ENCODE measurements at places on chromosomes 3 and 15.
A peak's percentile ranks its signal among the peaks of the same experiment; 100 is the strongest.

GRCh38 chr3:115423170-115423569, 200.1 kb upstream of the GAP43 start:
- no peak for DNase-seq

- DNase-seq: no peak
Measured at GRCh38 chr15:85035980-85036379, 54.3 kb downstream of the PDE8A start.

GRCh38 chr3:187629711-187630110, 40.5 kb downstream of the SST start:
- peak; percentile 31 for DNase-seq

GRCh38 chr3:169939751-169940150, 26.9 kb upstream of the SEC62 start:
- DNase-seq: no peak

GRCh38 chr3:184537885-184538665, 23.5 kb upstream of the EPHB3 start:
- DNase-seq: no peak

DNA sequence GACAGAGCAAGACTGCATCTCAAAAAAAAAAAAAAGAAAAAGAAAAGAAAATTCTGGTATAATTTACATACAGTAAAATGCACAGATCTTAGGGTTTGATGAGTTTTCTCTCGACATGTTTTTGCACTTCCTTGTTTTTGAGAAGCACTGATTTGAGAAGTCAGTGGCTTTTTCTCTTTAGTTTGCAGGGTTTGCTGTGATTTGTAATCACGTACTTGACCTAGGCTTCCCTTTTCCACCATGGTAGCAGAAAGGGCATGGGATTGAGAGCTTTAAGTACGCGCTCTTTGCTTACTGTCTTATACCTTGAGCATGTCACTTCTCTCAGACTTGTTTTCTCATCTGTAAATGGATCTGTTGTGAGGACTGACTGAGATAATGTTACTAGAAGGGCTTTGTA, 4.1 kb downstream of the VHL start:
- DNase-seq: no peak

GRCh38 chr3:66554178-66554577, 53.4 kb upstream of the LRIG1 start:
- DNase-seq: no peak

- DNase-seq: peak; percentile 6
Measured at GRCh38 chr3:41202075-41202833, 2.9 kb downstream of the CTNNB1 start.

DNA sequence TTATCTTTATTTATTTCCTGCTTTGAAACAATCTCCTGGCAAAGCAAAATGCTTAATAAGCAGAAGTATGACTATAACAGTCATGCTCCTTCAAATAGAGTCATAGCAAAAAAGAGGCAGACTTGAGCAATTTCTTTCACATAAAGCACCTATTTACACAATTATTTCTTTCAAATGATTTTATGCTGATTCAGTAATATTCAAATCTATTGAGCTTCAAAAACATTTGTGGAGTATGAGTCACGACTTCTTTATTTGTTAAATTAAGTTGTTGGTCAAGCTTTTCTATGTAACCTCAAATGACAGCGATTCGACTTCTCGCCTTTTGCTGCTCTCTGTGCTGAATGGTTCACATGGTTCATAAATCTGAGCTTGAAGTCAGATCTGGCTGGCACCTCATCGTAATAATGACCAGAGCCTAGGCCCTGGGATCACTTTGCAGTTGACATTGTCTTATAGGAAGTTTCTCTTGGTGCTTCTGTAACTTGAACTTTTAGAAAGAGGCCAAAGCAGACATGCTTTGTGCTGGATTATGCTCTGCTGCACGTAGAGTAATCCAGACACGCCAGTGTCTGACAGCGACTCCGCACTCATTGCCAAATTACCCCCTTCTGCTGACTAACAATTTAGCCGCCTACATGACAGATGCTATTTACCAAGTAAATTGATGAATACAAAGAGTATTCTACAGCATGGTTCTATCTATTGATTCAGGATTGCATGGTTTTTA, 139.0 kb downstream of the MCTP2 start:
- DNase-seq: no peak

- DNase-seq: no peak
Measured at GRCh38 chr15:39028069-39028468, 463.5 kb upstream of the RASGRP1 start.

- DNase-seq: no peak
Measured at GRCh38 chr15:60620708-60621107, 141.8 kb upstream of the ICE2 start.

- DNase-seq: peak; percentile 100
Measured at GRCh38 chr3:129485721-129486663, 42.4 kb upstream of the RHO start.

DNA sequence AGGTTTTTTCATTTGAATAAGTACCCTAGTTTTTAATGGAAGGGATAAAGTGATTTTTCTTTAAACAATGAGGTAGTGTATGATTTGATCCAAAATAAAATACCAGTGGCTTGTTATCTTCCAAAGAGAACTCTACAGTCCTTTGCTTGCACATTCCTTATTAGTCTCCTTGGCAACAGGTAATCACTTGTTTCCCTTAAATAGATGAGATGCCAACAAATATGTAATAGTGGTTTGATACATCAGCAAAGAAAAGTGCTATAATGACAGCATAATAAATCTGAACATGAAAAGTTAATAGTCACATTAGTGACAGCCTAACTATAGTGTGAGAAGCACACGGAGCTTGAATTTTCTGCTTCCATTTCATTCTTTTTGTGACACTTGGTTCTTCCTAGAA, 360.2 kb downstream of the ZNF385D start:
- no peak for DNase-seq

DNA sequence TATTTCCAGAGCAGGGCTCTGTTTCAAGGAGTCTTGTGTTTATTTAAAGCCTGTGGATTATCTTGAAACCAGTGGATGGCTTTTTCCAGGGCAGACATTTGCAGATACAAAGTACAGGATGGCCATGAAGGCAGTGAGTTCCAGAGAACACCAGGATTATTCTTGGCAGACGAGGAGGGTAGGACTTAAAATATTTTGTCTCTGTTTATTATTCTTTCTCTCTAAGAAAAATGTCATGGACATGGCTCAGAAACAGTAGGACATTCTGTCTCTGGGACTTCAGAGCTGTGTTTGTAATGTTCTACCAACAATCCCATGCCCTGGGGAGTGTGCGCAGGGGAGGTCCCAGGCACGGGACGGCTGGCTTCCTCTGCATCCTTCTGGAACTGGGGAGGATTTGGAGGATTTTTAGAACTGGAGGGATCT, 125.9 kb downstream of the ATP10A start:
- no peak for DNase-seq

DNA sequence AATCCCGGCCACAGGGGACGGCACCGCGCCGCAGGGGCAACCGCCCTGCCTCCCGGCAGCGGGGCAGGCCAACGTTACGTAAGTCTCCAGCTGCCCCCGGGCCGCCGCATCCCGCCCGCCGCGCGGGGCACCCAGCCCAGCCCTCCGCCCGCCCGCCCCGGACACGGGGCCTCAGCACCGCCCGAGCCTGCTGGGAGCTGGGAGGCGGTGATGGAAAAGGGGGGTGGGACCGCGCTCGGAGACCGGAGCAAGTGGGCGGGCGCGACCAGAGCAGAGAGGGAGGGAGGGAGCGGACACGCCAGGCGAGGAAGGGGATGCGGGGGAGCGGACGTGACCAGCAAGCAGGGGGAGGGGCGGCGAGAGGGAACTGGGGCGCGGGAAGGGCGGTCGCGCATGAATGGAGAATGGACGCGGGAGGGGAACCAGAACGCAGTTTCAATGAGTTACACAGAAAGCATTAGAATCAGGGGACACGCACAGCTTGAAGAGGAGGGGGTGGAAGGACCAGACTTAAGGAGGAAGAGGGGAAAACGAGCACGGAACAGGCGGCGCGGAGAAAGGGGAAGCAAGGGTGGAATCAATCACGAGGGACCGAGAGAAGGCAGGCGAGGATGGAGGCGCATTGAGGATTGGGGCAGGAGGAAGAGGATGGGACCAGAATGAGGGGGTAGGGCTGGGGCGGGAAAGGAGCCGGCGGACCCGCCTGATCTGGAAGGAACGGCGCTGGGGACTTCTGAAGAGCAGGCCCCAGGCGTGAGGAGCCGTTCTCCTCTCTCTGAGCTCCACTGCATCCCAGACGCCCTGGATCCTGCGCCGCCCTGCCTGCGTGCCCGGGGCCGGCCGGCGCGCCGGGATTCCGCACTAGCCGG, 559 bp downstream of the PKM start:
- DNase-seq: peak; percentile 51

- no peak for DNase-seq
Measured at GRCh38 chr3:152713989-152714388, 120.9 kb upstream of the P2RY1 start.

- no peak for DNase-seq
Measured at GRCh38 chr15:89401631-89402517, 67.2 kb upstream of the POLG start.

DNA sequence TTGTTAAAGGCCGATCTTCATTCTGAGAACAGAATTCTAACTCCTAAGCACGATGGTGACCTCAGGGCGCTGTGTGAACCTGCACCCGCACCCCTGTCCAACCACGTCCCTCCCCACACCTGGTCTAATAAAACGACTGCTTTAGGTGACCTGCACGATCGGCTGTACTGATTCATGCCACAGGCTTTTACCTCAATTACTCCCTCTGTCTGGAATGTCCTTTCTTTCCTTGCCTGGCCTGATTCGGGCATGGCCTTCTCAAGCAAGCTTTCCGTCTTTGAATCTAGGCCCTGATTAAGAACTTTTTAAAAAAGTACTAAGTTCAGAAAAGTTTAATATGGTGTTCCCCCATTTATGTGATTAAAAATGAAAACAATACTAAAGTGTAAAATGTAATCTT, 842 bp upstream of the U2SURP start:
- DNase-seq: peak; percentile 86

DNA sequence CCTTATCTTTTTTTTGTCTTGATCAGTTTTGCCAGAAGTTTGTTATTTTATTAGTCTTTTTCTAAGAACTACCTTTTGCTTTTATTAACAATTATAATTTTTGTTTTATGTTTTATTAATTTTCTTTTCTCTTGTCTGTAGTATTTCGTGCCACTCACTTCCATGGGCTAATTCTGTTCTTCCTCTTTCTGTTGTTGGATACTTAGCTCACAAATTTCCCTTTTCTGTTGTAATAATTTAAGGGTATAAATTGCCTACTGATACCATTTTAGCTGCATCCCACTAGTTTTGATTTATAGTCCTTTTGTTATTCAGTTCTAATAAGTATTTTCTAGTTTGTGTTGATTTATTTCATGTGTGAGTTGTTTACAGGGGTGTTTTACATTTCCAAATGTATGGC, 48.6 kb downstream of the SNRK start:
- no peak for DNase-seq

- no peak for DNase-seq
Measured at GRCh38 chr3:138456961-138457862, 22.8 kb downstream of the ESYT3 start.

DNA sequence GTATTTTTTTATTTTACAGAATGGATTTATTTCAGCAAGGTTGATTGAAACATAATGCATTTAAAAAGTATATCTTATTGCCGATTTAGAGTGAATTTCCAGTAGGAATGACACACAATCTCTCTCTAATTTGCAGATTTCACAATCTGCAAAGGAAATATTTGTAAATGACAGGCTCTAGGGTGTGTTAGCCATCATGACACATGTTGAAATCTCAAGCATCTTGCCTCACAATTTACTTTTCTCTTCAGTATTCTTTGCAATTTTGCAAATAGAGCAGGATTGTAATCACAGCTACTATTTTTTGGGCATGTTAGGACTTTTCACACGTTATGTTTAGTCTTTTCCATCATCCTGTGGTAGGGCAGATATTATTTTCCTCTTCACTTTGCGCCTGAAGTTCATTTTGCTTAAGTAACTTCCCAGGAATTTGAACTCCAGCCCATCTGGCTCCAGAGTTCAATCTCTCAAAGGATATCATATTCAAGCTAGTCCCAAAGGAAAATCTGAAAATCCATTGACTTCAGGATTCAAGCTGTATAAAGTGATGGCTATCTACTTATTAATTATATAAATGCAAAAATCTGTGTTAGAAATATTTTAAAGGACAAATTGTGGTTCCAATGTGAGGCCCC, 55.4 kb downstream of the ATP13A4 start:
- DNase-seq: peak; percentile 24

- peak; percentile 91 for DNase-seq
Measured at GRCh38 chr15:47682661-47683060, 34.6 kb upstream of the SEMA6D start.

GRCh38 chr15:36947035-36947719, 153.2 kb downstream of the MEIS2 start:
- DNase-seq: no peak

DNA sequence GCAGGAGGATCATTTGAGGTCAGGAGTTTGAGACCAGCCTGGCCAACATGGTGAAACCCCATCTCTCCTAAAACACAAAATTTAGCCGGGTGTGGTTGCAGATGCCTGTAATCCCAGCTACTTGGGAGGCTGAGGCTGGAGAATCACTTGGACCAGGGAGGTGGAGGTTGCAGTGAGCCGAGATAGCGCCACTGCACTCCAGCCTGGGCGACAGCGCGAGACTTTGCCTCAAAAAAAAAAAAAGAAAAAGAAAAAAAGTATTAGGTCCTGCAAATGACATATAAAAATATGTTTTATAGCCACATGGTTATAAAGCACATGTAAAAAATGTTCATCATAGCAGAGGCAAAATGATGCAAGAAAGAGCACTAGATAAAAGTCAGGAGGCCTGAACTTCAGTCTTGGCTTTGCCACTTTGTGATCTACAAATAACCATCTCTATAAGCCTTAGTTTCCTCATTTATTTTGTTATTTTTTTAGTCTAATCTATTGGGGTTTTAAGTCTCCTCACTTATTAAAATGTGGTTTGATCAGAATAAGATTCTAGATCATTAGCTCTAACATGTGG, 4.9 kb downstream of the SLC12A6 start:
- DNase-seq: no peak

- DNase-seq: no peak
Measured at GRCh38 chr3:134522541-134522940, 36.7 kb downstream of the CEP63 start.

DNA sequence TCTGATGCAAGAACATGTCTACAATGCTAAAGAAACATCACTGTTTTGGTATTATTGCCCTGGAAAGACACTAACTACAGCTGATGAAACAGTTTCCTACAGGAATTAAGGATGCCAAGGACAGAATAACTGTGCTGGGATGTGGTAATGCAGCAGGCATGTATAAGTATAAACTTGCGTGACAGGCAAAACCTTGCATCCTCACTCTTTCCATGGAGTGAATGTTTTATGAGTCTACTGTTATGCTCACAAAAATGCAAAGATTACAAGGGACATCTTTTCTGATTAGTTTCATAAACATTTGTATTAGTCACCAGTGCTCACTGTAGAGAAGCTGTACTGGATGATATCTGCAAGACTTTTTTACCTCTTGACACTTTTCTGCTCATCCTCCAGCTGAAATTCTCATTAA, 143.6 kb downstream of the NAALADL2 start:
- DNase-seq: peak; percentile 93

GRCh38 chr15:50593761-50594160, 47.3 kb upstream of the USP50 start:
- no peak for DNase-seq

- DNase-seq: no peak
Measured at GRCh38 chr15:54212635-54213034, 234.4 kb downstream of the UNC13C start.

All from trophoblast cell (in vitro differentiated cells and primary cell).